ENCODE measurements at places on chromosomes 16 and 17. TPM values are rescaled to one million over a fixed set of nuclear protein-coding genes. Genes with fewer than 3 reads are reported as not detected.

GRCh38 chr17:44466339-44466738, 36.9 kb downstream of the GPATCH8 start:
- no peaks in the 10 kb centered on the region for H3K36me3 ChIP-seq
- no peak for DNase-seq
- H3K27ac ChIP-seq = no peak overlapping the region
- H3K27me3 ChIP-seq = no peaks in the 10 kb centered on the region
- H3K4me1 ChIP-seq = no peaks in the 10 kb centered on the region
- H3K4me3 ChIP-seq = no peak overlapping the region

DNA sequence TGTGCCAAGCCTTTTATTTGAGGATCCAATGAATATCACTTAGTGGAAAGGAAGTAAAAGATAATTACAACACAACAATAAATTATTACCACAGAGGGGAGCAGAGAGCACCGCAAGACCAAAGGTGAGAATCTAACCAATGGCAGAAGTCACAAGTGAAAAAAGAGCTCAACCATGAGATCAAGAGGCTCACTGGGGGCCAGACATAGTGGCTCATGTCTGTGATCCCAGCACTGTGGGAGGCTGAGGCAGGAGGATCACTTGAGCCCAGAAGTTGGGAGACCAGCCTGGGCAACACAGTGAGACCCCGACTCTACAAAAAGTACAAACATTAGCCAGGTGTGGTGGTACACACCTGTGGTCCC, 17.7 kb downstream of the ANKRD11 start:
- no peak overlapping the region for H3K27ac ChIP-seq
- H3K36me3 ChIP-seq = no peaks in the 10 kb centered on the region
- DNase-seq = no peak
- peaks cover 56% of the 10 kb centered on the region for H3K4me1 ChIP-seq
- H3K27me3 ChIP-seq = no peaks in the 10 kb centered on the region

DNA sequence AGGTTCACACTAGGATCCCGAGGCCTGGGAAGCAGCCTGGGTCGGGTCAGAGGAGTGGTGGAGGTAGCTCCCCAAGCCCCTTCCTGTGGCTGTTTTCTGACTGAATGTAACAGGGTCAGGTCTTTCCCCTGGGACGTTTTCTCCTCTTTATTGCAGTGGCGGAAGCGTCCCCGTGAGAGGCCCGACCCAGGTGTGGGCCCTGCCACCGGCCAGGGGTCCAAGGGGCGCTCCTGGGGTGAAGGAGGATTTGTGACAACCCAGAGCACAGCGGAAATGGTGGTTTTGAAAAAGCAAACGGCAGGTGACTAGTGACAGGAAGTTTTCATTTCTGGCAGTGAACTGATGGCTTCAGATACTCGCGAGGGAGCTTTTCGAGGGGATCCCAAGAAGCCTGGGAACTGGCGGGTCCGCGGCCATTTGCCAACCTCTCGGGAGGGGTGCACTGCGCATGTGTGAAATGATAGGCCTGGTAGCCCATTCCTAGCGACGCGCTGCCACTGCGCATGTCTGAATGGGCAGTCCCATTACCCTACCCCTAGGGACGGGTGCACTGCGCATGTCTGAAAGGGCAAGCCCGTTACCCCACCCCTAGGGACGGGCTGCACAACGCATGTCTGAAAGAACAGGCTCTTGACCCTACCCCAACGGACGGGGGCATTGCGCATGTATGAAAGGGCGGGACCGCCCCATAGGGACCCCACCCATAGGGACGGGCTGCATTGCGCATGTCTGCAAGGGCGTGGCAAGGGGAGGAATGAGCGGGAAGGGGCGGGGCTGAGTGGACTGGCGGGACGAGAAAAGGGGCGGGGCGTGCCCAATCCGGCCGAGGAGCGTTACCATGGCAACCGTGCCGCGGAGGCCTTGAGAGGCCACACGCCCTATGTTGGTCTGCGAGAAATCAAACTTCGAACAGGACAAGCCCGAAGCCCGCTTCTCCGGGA, 1747.9 kb downstream of the TP53TG3F start:
- no peaks in the 10 kb centered on the region for H3K36me3 ChIP-seq
- H3K4me3 ChIP-seq = no peak overlapping the region
- H3K4me1 ChIP-seq = no peaks in the 10 kb centered on the region
- no peak overlapping the region for H3K27ac ChIP-seq
- DNase-seq = no peak

GRCh38 chr17:73474370-73474988, 162.7 kb upstream of the CDC42EP4 start:
- H3K4me1 ChIP-seq = peaks cover 8% of the 10 kb centered on the region
- no peaks in the 10 kb centered on the region for H3K27me3 ChIP-seq
- DNase-seq = peak; percentile 52
- no peak overlapping the region for H3K4me3 ChIP-seq
- no peak overlapping the region for H3K27ac ChIP-seq
- H3K36me3 ChIP-seq = no peaks in the 10 kb centered on the region

GRCh38 chr16:69039333-69039941, 66.0 kb upstream of the HAS3 start:
- peaks cover 8% of the 10 kb centered on the region for H3K36me3 ChIP-seq
- DNase-seq = no peak
- H3K27ac ChIP-seq = peak overlapping the region; percentile 53
- H3K27me3 ChIP-seq = no peaks in the 10 kb centered on the region

- H3K36me3 ChIP-seq = no peaks in the 10 kb centered on the region
- H3K4me3 ChIP-seq = no peak overlapping the region
- no peaks in the 10 kb centered on the region for H3K27me3 ChIP-seq
- no peaks in the 10 kb centered on the region for H3K4me1 ChIP-seq
- no peak for DNase-seq
Measured at GRCh38 chr16:57134982-57135381, 42.6 kb downstream of the CPNE2 start.

DNA sequence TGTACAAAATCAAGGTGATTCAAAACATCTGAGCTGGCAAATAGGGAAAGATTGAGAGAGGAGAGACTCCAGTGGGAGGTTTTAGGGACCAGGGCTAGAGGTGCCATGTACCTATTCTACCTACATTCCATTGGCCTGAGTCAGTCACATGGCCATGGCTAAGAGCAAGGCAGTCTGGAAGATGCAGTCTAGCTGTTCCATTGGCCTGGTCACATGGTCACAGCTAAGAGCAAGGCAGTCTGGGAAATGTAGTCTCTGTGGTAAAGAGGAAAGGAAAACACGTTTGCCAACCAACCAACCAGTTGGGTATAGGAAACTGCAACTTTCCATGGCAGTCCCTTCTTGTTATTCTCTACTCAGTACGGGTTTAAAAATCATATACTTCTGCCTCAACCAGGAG, 369.1 kb downstream of the XYLT1 start:
- no peak overlapping the region for H3K4me3 ChIP-seq
- H3K4me1 ChIP-seq = no peaks in the 10 kb centered on the region
- peak; percentile 54 for DNase-seq
- H3K36me3 ChIP-seq = no peaks in the 10 kb centered on the region
- H3K27ac ChIP-seq = no peak overlapping the region

DNA sequence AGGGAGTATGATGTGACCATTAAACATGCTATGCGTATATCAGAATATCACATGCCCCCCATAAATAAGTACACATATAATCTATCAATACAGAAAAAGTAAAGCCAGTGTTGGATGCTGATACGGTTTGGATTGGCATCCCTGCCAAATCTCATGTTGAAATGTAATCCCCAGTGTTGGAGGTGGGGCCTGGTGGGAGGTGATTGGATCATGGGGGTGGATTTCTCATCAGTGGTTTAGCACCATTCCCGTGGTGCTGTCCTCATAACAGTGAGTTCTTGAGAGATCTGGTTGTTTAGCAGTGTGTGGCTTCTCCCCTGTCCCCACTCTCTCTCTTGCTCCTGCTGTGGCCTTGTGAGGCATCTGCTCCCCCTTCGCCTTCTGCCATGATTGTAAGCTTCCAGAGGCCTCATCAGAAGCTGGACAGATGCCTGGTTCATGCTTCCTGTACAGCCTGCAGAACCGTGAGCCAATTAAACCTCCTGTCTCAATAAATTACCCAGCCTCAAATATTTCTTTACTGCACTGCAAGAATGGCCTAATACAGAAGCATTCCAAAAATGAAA, 88.9 kb downstream of the AATF start:
- H3K4me1 ChIP-seq = no peaks in the 10 kb centered on the region
- no peak overlapping the region for H3K27ac ChIP-seq
- no peak for DNase-seq
- no peak overlapping the region for H3K4me3 ChIP-seq

DNA sequence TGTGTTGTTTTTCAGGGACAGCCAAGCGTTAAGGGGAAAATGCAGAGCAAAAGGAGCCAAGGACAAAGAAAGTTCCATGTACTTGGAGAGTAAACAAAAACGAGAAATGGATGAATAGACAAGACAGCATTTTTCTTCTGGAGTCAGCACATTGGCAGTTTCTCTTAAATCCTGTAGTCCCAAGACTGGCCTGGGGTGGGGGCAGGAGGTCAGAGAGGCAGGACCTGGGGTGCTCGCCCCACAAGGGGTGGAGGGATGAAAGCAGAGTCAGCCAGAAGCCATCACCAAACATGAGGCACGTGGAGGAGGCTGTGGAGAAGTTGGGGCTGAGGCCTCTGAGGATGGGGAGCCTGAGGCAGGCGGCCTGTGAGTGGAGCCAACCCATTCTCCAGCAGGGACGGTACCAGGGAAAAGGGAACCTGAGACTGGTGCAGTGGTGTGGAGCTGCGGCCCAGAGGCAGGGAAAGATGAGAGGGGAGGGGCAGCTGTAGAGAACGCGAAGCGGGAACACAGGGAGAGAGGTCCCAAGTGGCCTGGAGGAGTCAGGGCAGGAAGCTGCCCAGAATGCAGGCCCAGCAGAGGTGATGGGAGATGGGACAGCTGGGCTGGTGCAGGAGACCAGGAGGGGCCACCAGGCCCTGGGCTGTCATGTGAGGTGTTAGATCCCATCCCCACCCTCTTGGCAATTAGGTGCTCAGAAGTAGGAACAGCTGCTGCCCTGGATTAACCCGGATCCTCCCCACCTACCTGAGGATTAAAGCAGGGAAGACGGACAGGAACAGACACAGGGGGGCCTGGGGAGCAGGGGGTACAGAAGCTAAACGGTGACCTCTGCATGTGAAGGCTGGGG, 3.3 kb downstream of the TLCD3B start:
- H3K4me1 ChIP-seq = no peaks in the 10 kb centered on the region
- H3K4me3 ChIP-seq = no peak overlapping the region
- no peak overlapping the region for H3K27ac ChIP-seq
- no peaks in the 10 kb centered on the region for H3K36me3 ChIP-seq
- no peaks in the 10 kb centered on the region for H3K27me3 ChIP-seq

- H3K27ac ChIP-seq = no peak overlapping the region
- no peaks in the 10 kb centered on the region for H3K36me3 ChIP-seq
- H3K27me3 ChIP-seq = no peaks in the 10 kb centered on the region
Measured at GRCh38 chr16:27149986-27150385, 53.3 kb upstream of the KDM8 start.

GRCh38 chr16:7731141-7731540, 398.5 kb downstream of the RBFOX1 start:
- H3K4me1 ChIP-seq = no peaks in the 10 kb centered on the region
- no peak for DNase-seq
- no peak overlapping the region for H3K27ac ChIP-seq

- peaks cover 4% of the 10 kb centered on the region for H3K36me3 ChIP-seq
- H3K4me3 ChIP-seq = no peak overlapping the region
- no peak overlapping the region for H3K27ac ChIP-seq
Measured at GRCh38 chr16:67084345-67085028, 25.3 kb upstream of the PHAF1 start.

- no peak for DNase-seq
- no peak overlapping the region for H3K27ac ChIP-seq
- no peaks in the 10 kb centered on the region for H3K27me3 ChIP-seq
- no peak overlapping the region for H3K4me3 ChIP-seq
Measured at GRCh38 chr17:41073676-41074075, 8.0 kb upstream of the KRTAP2-4 start.

DNA sequence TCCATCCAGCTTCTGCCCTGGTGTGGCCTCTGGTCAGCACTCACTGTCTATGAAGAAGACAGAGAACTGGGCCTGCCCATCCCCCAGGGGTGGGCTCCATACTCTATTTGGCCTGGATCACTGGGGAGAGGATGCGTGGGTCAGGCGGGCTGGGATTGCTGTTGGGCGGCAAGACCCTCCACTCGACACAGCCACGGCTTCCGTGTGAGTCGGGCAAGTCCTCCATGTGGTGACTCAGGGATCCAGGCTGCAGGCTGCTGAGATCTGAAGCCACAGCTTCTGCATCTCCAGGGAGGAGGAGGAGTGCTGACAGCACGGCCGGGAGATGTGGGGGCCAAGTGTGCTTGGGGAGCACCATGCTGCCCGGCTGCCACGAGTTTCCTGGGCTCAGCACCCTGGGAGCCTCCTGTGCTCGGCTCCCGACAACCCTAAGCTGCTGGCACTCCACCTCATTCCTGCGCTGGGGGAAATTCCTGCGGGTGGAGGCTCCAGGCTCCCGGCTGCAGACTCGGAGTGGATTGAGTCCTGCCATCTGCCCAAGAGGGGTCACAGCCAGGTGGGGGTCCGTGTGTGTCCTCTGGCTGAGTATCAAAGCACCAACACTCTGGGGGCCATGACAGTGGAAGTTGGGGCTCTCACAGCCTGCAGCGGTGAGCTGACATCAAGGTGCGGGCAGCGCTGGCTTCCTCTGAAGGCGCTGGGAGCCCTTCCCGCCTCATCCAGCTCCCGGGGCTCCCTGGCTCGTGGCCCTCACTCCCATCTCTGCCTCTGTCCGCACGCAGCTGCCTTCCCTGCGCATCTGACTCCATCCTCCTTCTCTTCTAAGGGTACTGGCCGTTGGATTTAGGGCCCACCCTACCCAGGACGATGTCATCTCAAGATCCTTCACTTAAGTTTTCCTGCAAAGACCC, 24.4 kb upstream of the CBFA2T3 start:
- no peak for DNase-seq
- no peak overlapping the region for H3K27ac ChIP-seq
- H3K4me1 ChIP-seq = no peaks in the 10 kb centered on the region
- H3K36me3 ChIP-seq = no peaks in the 10 kb centered on the region
- H3K27me3 ChIP-seq = no peaks in the 10 kb centered on the region

DNA sequence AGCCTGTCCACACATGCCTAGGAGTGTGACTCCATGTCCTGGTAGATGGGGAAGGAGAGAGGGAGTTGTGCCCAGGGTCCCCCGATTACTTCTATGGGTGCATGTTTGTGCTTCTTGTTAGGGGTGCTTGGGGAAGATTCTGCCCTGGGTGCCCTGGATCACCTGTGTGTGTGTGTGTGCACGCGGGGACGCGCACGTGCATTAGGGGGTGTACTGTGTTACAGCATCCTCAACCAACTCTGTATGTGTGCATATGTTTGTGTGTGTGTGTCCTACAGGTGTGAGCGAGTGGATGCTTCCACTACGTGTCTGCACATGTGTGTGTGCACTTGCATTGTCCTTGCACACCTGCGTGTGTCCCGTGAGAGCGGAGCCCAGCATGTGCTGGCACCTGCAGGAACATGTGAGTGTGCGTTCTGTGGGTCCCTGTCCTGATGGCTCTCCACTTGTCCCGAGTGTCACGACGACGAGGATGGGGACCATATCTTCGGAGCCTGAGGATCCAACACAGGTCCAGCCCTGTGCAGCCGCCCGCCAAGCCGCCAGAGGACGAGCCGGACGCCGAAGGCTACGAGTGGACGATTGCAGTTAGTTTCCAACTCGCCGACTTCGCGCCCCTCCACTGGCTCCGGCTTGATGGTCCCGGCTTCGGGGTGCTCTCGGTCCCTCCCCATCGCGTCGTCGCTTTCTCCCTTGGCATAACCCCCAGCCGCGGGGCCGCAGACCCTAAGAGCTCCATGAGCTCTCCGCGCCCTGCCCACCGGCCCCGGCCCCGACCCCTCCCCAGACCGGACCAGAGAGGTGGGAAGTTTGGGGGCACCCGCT, 6.0 kb upstream of the TBC1D3B start:
- H3K27ac ChIP-seq = no peak overlapping the region
- H3K4me3 ChIP-seq = peak overlapping the region; percentile 63
- no peaks in the 10 kb centered on the region for H3K36me3 ChIP-seq
- peaks cover 14% of the 10 kb centered on the region for H3K4me1 ChIP-seq
- H3K27me3 ChIP-seq = no peaks in the 10 kb centered on the region

Gene ALDH3A1
- 0.86 TPM for total RNA-seq

Gene CLDN6
- 0.49 TPM for total RNA-seq

Gene HOXB4
- total RNA-seq = 11.3 TPM

Gene ACSM2A
- not detected for total RNA-seq

Gene ADAP2
- total RNA-seq = 17.2 TPM

Gene LGALS9C
- not detected for total RNA-seq
